ENCODE measurements at places on chromosomes 11 and 22.

- DNase-seq: no peak
Measured at GRCh38 chr11:124643605-124644425, 21.2 kb downstream of the TBRG1 start.

- DNase-seq: no peak
Measured at GRCh38 chr11:27485930-27486773, 13.6 kb upstream of the LGR4 start.

- no peak for DNase-seq
Measured at GRCh38 chr11:1653541-1654387, 24.2 kb downstream of the KRTAP5-5 start.

DNA sequence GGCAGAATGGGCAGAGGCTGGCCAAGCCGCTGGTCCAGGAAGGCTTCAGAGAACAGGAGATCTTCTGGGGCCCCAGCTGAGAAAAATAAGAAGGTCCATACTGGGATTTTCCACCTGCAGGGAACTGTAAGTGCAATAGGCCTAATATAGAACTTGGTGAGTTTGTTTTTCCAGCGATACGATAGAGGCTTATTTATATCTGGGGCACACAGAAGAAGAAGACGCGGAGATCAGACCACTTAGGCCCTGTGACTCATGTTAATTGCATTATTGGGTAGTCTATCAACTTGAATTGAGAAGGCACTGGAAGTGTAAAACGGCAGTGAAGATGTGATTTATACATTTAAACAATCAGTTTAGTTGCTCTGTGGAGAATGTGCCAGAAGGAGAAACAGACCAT, 7.7 kb upstream of the SRSF8 start:
- no peak for DNase-seq

Data from stimulated activated CD8-positive, alpha-beta memory T cell treated with anti-CD3 and anti-CD28 coated beads, Interleukin-7, amount 100 ng/mL, for 24 hours (primary cell).